Vagina (tissue), 2 donors: ENCODE measurements at places on chromosomes 4 and X.

- H3K27ac ChIP-seq = no peak overlapping the region
- H3K4me1 ChIP-seq = no peaks in the 10 kb centered on the region
- H3K4me3 ChIP-seq = no peak overlapping the region
- no peaks in the 10 kb centered on the region for H3K27me3 ChIP-seq
- DNase-seq = no peak
Measured at GRCh38 chrX:24343719-24344118, 16.7 kb upstream of the SUPT20HL1 start.

DNA sequence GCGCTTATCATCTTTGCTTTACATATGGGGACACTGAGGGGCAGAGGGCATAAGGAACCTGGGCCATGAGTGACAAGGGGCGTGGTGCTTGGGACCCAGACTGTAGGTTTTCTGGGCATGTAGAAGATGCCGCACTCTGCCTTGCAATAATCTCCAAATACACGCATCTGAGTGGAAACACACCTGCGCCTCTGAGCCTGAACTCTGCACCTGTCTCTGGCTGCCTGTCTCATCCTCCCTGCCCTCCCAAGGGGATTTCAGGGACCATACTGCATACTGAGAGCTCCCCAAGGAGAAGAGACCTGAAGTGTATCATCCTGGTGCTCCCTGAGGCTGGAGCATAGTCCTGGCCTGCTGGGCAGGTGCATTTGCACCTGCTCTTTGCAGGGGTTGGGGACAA, 34.7 kb upstream of the ASMTL start:
- H3K36me3 ChIP-seq = no peaks in the 10 kb centered on the region
- no peaks in the 10 kb centered on the region for H3K4me1 ChIP-seq
- H3K27me3 ChIP-seq = no peaks in the 10 kb centered on the region

DNA sequence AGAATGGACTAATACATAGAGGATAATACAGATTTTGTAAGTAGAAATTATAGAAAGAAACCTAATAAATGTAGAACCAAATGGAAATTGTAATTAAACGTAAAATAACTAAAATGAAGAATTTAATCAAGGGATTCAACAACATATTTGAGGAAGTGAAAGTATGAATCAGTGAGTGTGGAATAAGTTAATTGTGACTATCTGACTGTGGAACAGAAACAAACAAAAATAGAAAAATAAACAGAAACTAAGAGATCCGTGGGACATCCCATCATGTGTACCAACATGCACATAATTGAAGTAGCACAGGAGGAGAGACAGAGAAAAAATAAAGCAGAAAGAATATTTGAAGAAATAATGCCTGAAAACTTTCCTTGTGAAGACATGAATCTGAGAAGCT, 208.6 kb upstream of the TACR3 start:
- no peaks in the 10 kb centered on the region for H3K4me1 ChIP-seq
- H3K27me3 ChIP-seq = no peaks in the 10 kb centered on the region
- no peak overlapping the region for H3K27ac ChIP-seq
- H3K4me3 ChIP-seq = no peak overlapping the region
- no peaks in the 10 kb centered on the region for H3K36me3 ChIP-seq
- DNase-seq = no peak

DNA sequence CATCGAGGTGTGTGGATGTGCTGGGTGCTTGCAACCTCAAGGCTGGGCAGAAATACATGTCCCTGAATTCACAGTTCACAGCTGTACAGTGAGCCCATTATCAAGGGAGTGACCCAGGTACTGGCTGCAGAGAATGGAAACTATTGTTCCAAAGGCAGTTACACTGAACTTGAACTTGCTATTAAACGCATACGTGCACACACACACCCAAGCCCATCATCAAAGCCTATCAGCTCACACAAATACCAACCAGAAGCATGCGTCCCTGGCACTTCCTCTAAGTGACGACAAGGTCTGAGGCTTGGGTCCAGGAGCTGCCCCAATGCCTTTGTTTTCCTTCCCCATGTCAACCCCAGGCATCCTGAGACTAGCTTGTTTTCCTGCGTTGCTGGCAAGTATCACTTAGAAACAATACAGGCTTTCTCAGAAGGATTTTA, 88.6 kb downstream of the IRF2 start:
- H3K27me3 ChIP-seq = no peaks in the 10 kb centered on the region
- H3K27ac ChIP-seq = peak overlapping the region; percentile 81
- H3K4me1 ChIP-seq = peaks cover 50% of the 10 kb centered on the region
- peaks cover 31% of the 10 kb centered on the region for H3K36me3 ChIP-seq

DNA sequence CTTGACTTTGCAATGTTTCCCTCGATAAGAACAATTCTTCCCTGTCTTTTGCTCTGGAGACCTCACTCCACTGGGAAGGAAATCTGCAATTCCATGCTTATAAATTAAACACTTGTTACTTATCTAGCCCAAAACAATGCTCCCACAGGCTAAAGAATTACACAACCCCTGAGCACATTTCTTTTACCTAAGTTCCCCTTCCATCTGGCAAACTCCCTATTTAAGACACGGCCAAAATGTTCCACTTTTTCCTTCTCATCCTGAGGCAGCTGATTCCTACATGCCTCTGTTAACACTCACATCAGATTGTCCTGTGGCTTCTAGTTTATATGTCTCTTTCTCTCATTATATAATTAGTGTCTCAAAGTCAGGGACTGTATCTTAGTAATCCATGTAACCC, 211.7 kb downstream of the COX18 start:
- H3K4me3 ChIP-seq = no peak overlapping the region
- H3K27me3 ChIP-seq = no peaks in the 10 kb centered on the region
- H3K27ac ChIP-seq = no peak overlapping the region
- no peaks in the 10 kb centered on the region for H3K4me1 ChIP-seq
- DNase-seq = no peak
- no peaks in the 10 kb centered on the region for H3K36me3 ChIP-seq

GRCh38 chr4:121428721-121429120, 47.9 kb upstream of the QRFPR start:
- no peaks in the 10 kb centered on the region for H3K4me1 ChIP-seq
- no peak for DNase-seq
- no peak overlapping the region for H3K27ac ChIP-seq

GRCh38 chr4:179666226-179666625, 2224.0 kb upstream of the AGA start:
- no peaks in the 10 kb centered on the region for H3K36me3 ChIP-seq
- no peak for DNase-seq
- no peaks in the 10 kb centered on the region for H3K4me1 ChIP-seq
- no peak overlapping the region for H3K4me3 ChIP-seq
- no peak overlapping the region for H3K27ac ChIP-seq
- no peaks in the 10 kb centered on the region for H3K27me3 ChIP-seq

GRCh38 chr4:23922541-23923111, 32.8 kb upstream of the PPARGC1A start:
- no peak overlapping the region for H3K4me3 ChIP-seq
- H3K36me3 ChIP-seq = no peaks in the 10 kb centered on the region
- no peaks in the 10 kb centered on the region for H3K4me1 ChIP-seq
- no peak overlapping the region for H3K27ac ChIP-seq

- no peak for DNase-seq
- H3K27me3 ChIP-seq = no peaks in the 10 kb centered on the region
- no peak overlapping the region for H3K4me3 ChIP-seq
Measured at GRCh38 chr4:163764569-163764968, 270.1 kb downstream of the TMA16 start.

DNA sequence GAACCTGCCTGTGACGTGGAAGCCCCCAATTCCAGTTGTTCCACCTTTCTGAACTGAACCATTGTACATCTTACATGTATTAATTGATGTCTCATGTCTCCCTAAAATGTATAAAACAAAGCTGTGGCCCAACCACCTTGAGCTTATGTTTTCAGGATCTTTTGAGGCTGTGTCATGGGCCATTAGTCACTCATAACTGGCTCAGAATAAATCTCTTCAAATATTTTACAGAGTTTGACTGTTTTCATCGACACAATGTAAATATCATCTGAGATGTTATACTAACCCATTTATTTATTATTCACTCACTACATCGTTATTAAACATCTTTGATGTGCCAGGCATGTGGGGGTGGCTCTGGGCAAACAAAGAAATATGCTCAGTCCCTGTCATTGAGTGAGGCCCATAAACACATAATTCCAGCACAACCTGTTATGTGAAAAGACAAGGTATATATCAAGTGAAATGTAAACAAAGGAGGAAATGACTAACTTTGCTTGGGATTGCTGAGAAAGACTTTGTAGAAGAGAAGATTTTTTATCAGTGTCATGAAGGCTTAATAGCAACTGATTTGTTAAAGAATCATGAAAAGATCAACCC, 34.5 kb upstream of the PPM1K start:
- H3K27ac ChIP-seq = no peak overlapping the region
- H3K36me3 ChIP-seq = no peaks in the 10 kb centered on the region

DNA sequence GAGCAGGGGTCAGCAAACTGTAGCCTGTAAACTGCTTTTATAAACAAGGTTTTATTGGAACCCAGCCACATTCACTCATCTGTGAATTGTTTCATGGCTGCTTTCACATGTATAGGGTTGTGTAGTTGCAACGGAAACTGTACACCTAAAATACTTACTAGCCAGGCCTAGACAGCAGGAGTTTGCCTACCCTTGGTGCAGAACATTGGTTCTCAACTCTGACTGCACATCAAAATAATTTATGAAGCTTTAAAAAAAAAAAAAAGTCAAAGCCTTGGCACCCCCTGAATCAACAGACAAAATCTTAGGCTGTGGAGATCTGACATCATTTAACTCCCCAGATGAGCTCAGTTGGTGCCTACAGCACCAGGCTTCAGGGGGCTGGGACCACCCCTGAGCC, 27.8 kb downstream of the ADGRA3 start:
- no peaks in the 10 kb centered on the region for H3K4me1 ChIP-seq
- H3K36me3 ChIP-seq = no peaks in the 10 kb centered on the region
- DNase-seq = no peak
- no peaks in the 10 kb centered on the region for H3K27me3 ChIP-seq

DNA sequence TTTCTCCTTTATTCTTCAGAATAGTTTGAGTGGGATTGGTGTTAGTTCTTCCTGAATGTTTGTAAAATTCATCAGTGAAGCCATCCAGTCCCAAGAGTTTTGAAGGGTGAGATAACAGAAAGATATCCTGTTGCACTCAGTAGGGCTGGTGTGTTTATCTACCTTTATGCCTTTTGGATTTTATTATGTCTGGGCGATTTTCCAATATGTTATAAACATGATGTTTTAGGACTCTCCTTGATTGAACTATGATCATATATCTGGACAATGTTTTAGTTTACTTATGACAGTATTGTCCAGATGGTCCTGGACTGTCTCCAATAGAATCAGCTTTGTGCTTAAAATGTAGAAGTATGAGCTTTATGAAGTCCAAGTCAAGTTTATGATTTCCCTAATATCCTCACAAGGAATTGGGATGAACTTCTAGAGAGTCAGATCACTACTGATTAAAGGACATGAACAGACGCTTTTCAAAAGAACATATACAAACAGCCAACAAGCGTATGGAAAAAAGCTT, 77.6 kb upstream of the ITM2A start:
- no peak overlapping the region for H3K4me3 ChIP-seq
- no peaks in the 10 kb centered on the region for H3K27me3 ChIP-seq
- no peak overlapping the region for H3K27ac ChIP-seq

DNA sequence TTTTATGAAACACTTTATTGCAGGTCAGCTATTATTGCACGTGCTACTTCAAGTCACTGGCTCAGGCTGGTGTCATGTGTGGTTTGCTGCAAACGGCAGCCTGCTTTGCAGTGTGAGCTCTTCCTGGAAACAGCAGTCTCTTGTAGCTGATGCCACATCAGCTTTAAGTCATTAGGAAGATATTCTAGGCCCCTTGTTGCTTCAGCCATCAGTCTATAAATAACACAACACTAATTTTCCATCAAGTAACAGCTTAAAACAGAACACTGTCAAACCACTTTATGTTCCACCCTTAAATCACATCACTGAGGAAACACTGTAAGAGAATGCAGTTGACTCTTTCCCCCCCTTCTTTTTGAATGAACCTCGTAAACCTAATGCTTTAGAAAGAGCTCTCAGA, 93.8 kb downstream of the GATB start:
- no peaks in the 10 kb centered on the region for H3K36me3 ChIP-seq
- H3K27ac ChIP-seq = no peak overlapping the region
- H3K4me1 ChIP-seq = peaks cover 12% of the 10 kb centered on the region
- no peaks in the 10 kb centered on the region for H3K27me3 ChIP-seq
- H3K4me3 ChIP-seq = no peak overlapping the region
- DNase-seq = no peak

GRCh38 chr4:10077483-10078335, 38.9 kb downstream of the WDR1 start:
- no peaks in the 10 kb centered on the region for H3K27me3 ChIP-seq
- H3K36me3 ChIP-seq = peaks cover 8% of the 10 kb centered on the region
- no peaks in the 10 kb centered on the region for H3K4me1 ChIP-seq
- H3K27ac ChIP-seq = no peak overlapping the region
- DNase-seq = no peak
- no peak overlapping the region for H3K4me3 ChIP-seq

GRCh38 chr4:165454426-165454825, 75.6 kb downstream of the CPE start:
- no peak for DNase-seq
- no peak overlapping the region for H3K27ac ChIP-seq
- no peaks in the 10 kb centered on the region for H3K36me3 ChIP-seq
- no peak overlapping the region for H3K4me3 ChIP-seq
- no peaks in the 10 kb centered on the region for H3K4me1 ChIP-seq
